Neural crest cell (in vitro differentiated cells): ENCODE measurements at places on chromosomes 2 and 18. TPM values are rescaled to one million over a fixed set of nuclear protein-coding genes. Genes with fewer than 3 reads are reported as not detected.

The RFTN2 gene
- 16.0 and 20.6 TPM in 2 replicates for total RNA-seq

The SNRNP27 gene
- 65.5 and 67.8 TPM in 2 replicates for total RNA-seq

The SLC9A4 gene
- total RNA-seq, result not detected in 2 replicates

The FNDC4 gene
- 14.2 and 17.4 TPM in 2 replicates for total RNA-seq

The SOWAHC gene
- total RNA-seq, result 10.4 and 10.9 TPM in 2 replicates

The RAPGEF4 gene
- total RNA-seq, result 1.7 TPM in 2 replicates

The AMER3 gene
- 1.3 and 1.4 TPM in 2 replicates for total RNA-seq

The ZBTB7C gene
- total RNA-seq, result 0.45 and 0.61 TPM in 2 replicates

The NCL gene
- total RNA-seq, result 999 and 1,068 TPM in 2 replicates

The HOXD4 gene
- total RNA-seq, result 1.3 TPM in 2 replicates

The SLC14A1 gene
- not detected in 2 replicates for total RNA-seq

The SLC11A1 gene
- total RNA-seq, result 0.09 TPM in 1 of 2 replicates, not detected in the other

The SPDYA gene
- 1.1 and 1.3 TPM in 2 replicates for total RNA-seq

The GNLY gene
- not detected in 2 replicates for total RNA-seq

The C2orf78 gene
- not detected in 2 replicates for total RNA-seq

The C2orf80 gene
- 0.73 and 1.0 TPM in 2 replicates for total RNA-seq

The FRZB gene
- 32.9 and 33.4 TPM in 2 replicates for total RNA-seq

The SFTPB gene
- not detected in 2 replicates for total RNA-seq

The STAT4 gene
- total RNA-seq, result 1.0 and 1.4 TPM in 2 replicates

The IL1RL1 gene
- total RNA-seq, result not detected in 2 replicates

The CYTIP gene
- total RNA-seq, result 0.35 TPM in 1 of 2 replicates, not detected in the other

The CD226 gene
- total RNA-seq, result 0.40 and 1.0 TPM in 2 replicates

The HDLBP gene
- total RNA-seq, result 320 and 333 TPM in 2 replicates

The NAT8 gene
- not detected in 2 replicates for total RNA-seq

The C1GALT1C1L gene
- not detected in 2 replicates for total RNA-seq

The VRK2 gene
- total RNA-seq, result 21.4 TPM in 2 replicates

The AQP12B gene
- total RNA-seq, result not detected in 2 replicates

The MXD1 gene
- 4.9 and 6.6 TPM in 2 replicates for total RNA-seq

The TMEFF2 gene
- 1.8 and 2.9 TPM in 2 replicates for total RNA-seq

The OTX1 gene
- 12.4 and 15.1 TPM in 2 replicates for total RNA-seq

The KANSL1L gene
- total RNA-seq, result 18.3 and 19.2 TPM in 2 replicates

The CNRIP1 gene
- total RNA-seq, result 36.6 and 37.3 TPM in 2 replicates

The ADD2 gene
- total RNA-seq, result 31.6 and 31.8 TPM in 2 replicates

The RIT2 gene
- not detected in 2 replicates for total RNA-seq

The NOP58 gene
- total RNA-seq, result 103 and 110 TPM in 2 replicates

The TMEM17 gene
- total RNA-seq, result 3.1 and 4.0 TPM in 2 replicates

The AOX1 gene
- total RNA-seq, result 2.8 and 4.3 TPM in 2 replicates

The GALNT14 gene
- total RNA-seq, result 1.4 and 1.5 TPM in 2 replicates

The DSG1 gene
- not detected in 2 replicates for total RNA-seq

The GREB1L gene
- 74.8 and 80.5 TPM in 2 replicates for total RNA-seq

The CRYBA2 gene
- total RNA-seq, result not detected in 2 replicates

The MRO gene
- 0.12 and 0.23 TPM in 2 replicates for total RNA-seq

The GTF2A1L gene
- total RNA-seq, result not detected in 2 replicates

The INHA gene
- total RNA-seq, result 0.50 TPM in 1 of 2 replicates, not detected in the other

The TXNDC2 gene
- not detected in 2 replicates for total RNA-seq

The TIGD1 gene
- total RNA-seq, result 11.8 and 12.8 TPM in 2 replicates

The NXPH2 gene
- total RNA-seq, result 3.6 and 4.1 TPM in 2 replicates

The ARL6IP6 gene
- total RNA-seq, result 49.1 and 51.9 TPM in 2 replicates

The ROCK1 gene
- 36.4 and 40.5 TPM in 2 replicates for total RNA-seq

The POTEJ gene
- total RNA-seq, result not detected in 2 replicates

The HTRA2 gene
- total RNA-seq, result 44.7 and 45.4 TPM in 2 replicates
